ENCODE measurements at places on chromosomes 12 and 14.

GRCh38 chr14:20823859-20824258 is 21.2 kb upstream of the RNASE1 start:
- DNase-seq: no peak

GRCh38 chr12:28563936-28564335 is 373.7 kb downstream of the CCDC91 start:
- no peak for DNase-seq

GRCh38 chr14:52397844-52398243 is 83.7 kb downstream of the PTGER2 start:
- DNase-seq: no peak

DNA sequence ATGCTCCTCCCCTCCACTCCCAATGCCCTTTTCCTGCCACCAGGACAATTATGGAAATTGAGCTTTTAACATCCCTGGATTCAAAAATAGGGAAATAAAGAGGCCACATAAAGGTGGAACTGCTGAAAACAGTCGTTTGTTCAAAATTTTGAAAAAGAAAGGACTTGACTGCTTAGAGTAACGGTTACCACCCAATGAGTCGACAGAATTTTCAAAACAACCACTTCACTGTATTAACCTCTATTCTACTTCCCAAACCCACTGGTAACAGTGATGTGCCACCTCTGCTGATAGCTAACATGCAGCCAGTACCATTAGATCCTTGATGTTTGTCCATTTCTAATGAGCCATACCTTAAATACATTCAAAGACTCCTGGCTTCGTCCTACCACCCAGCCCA is 4.9 kb downstream of the ST8SIA1 start:
- no peak for DNase-seq

DNA sequence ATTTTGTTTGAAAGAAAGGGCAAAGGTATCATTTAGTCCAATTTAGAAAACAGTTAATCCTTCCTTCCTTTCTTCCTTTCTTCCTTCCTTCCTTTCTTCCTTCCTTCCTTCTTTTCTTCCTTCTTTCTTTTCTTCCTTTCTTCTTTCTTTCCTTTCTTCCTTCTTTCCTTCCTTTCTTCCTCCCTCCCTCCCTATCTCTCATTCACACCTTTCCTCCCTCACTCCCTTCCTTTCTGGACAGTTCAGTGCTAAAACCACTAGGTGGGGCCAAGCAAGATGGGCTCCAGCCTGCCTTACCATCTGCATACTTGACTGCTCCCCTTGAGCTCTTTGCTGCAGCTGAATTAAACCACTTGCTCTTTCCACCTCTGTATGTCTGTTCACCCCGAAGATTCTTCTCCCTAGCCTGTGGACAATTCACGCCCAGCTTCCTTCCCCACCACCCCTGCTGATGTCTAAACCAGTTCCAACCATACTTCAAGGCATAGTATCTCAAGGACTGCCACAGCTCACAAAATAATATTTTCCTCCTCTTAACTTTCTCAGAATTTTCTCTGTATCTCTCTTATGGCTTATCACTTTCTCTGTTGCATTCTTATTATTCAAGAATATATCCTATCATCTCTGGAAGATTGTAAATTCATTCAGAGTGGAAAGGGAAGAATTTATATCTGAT is 78.0 kb downstream of the DBX2 start:
- DNase-seq: no peak

DNA sequence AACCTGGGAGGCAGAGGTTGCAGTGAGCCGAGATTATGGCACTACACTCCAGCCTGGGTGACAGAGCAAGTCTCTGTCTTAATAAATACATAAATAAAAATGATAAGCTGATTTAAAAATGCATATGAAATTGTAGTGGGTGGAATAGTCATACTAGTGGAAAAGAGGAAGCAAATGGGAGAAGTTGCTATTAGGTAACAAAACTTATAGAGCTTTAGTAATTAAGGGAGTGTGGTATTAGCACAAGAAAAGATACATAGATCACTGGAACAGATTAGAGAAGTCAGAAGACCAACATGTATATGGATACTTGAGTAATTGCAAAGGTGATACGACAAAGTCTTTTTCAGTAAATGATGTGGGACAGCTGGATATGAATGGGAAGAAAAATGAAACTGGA is 26.5 kb downstream of the TECPR2 start:
- no peak for DNase-seq

DNA sequence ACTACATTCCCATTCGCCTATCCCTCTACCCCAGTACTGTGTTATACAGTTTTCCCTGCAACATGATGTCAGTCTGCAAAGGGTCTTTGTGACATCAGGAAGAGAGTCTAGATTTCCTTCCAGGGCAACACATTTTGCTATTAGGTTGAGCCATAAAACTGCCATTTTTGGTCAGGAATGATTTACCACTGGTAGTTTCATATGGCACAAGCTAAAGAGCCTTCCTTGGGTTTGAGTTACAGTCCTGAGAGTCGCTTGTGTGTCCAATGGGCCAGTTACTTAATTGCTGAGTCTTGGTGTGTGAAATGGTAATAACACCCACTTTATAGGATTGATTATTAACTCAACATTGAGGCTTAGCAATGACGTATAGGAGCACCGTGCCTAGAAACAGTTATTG is 22.6 kb upstream of the AMIGO2 start:
- no peak for DNase-seq

- no peak for DNase-seq
Observed at GRCh38 chr12:121345151-121345815, 6.9 kb downstream of the ANAPC5 start.

DNA sequence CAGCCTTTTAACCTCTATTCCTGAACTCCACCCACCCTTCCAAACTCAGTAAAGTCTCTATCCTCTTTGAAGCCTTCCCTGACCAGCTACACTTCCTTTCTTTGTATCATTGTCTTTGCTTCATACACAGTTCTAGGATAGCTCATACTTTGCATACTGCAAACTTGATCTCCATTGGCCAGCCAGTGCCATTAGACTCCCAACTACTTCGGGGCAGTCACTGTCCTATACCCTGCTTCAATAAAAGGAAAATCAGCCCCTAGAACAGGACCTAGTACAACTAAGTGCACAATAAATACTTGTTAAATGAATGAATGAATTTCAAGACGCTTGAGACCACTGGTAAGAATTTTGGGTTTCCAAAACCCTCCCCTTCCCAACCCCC is 521 bp upstream of the PIP4K2C start:
- DNase-seq: no peak

GRCh38 chr12:120290609-120291305 is 946 bp downstream of the RNU4-2 start:
- no peak for DNase-seq

DNA sequence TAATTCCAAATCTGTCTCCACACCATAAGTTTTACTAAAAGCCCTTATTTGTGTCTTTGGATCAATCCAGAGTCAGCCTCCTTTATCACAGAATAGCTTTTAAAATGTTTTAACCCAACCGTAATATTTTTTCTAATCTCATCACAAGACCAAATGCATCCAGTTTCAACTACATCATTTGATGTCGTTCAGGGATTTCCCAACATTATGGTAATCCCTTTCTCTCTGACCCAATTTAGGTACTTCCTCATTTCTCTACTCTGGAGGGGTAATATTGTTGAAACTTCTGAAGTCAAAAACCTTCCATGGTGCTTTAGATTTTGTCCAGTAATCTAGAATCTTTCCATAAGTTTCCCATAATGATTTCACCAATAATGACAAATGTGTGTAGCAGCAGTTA is 596.8 kb downstream of the SOX5 start:
- no peak for DNase-seq

DNA sequence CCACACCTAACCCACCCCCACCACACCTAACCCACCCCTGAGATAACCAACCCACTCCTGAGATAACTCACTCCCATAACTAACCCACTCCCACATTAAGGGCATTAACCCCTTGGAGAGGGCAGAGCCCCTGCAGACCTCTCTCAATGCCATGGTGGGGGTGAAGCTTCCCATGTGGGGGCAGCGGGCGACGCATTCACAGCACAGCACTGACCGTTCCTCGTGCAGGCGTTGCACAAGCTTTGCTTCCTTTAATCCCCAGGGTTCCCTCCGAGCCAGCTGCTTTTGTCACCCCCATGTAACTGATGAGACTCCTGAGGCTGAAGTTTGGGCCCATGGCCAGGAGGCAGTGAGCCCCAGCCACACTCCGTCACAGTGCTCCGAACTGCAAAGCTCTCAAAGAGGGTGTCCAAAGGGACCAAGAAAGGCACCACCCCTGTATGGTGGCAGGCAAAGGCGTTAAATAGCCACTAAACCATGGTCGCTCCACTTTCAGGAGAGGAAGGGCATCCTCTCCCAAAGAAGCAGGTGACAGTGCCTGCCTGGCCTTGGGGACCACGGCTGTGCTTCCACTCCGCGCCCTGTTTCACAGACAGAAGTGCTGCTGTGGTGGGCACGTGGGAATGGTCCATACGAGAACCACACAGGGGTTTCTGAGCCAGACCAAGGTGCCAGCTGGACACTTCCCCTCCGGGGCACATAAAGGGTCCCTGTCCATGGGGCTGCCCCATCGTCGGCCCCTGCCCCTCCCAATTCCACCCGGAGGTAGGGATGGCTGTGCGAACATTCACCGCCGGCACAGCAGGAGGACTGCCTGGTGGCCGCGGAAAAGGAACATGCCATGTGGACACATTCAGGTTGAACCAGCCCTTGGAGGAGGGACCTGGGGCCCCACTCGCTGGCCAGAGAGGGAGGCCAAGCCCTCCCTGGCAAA is 28.3 kb downstream of the GALNT9 start:
- DNase-seq: no peak

DNA sequence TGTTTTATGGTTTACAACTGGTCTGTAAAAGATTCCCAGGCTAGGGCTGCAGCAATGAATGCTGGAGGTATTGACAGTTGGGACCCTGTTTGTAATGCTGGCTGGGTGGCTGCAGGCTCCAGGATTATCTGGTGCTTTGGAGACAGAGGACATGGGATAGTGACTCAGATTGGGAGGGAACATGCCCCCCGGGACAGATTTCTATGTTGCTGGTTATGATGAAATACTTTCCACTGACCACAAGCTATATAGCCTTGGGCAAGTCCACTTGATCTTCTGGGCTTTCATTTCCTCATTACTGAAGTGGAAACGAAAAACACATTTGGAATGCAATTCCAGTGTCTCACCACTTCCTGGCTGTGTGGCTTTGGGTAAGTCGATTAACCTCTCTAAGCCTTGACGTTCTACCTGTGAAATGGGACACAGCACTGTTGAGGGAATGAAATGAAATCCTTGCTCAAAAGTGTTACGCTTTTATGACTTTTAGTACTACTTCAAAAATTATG is 6.3 kb upstream of the TPCN1 start:
- DNase-seq: peak; percentile 94

DNA sequence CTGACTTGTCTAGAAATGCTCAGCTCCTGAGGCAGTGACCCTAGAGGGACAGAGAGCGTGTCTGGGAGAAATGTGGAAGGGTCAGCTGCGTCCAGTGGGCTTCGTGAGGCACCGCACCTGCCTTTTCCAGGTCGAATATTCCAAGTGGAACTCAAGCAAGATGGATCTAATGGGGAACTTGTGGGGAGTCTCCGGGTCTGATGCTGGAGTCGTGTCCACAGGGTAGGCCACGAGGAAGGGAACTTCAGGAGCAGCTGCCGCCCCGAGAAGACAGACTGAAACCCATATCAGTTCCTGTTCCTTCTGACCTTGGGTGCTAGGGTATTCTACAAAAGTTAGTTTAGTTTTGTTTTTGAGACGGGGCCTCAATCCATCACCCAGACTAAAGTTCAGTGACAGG is 67.5 kb downstream of the TNFAIP2 start:
- no peak for DNase-seq

- no peak for DNase-seq
Observed at GRCh38 chr12:108815875-108816594, 41.3 kb downstream of the SSH1 start.

DNA sequence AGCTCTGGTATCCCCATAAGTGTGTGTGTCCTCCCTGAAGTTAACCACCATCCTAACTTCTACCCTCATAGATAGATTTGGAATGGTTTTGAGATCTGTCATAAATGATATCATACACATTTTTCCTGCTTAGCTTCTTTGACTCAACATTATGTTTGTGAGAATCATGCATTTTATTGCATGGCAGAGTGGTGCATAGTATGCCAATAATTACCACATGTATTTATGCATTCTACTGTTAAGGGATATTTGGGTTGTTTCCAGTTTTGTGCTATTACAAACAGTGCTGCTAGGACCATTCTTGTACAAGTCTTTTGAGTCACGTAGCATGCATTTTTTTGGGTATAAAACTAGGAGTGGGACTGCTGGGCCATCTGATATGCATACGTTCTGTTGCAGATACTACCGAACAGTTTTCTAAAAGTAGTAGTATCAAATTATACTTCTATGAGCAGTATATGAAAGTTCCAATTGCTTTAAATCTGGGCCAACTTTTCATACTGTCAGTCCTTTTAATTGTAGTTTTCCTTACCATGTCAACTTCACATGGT is 13.4 kb downstream of the GRIP1 start:
- no peak for DNase-seq

DNA sequence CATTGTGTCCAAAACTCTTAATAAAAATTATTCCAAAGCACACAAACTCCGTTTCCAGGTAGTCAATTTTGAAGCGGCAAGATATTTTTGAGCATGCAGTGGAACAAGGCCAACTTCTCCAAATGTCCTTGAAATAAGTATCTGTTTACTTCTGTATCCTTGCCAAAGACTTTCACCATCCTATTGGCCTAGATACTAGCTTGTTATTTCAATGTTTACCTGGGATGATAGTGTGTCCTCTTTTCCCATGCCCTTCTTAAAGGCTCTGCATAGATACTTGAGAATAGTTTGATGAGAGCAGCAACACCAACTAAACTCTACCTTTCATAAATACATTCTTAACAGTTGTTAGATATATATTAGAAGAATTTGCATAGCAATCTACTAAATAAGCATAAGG is 160.9 kb downstream of the KCNC2 start:
- DNase-seq: no peak

- DNase-seq: no peak
Observed at GRCh38 chr12:68905733-68906132, 27.2 kb downstream of the CPM start.

GRCh38 chr12:100493396-100494012 is 19.8 kb downstream of the NR1H4 start:
- no peak for DNase-seq

- DNase-seq: no peak
Observed at GRCh38 chr12:27844366-27845090, 64.5 kb upstream of the MANSC4 start.

- DNase-seq: no peak
Observed at GRCh38 chr14:96821501-96821900, 24.3 kb downstream of the VRK1 start.

DNA sequence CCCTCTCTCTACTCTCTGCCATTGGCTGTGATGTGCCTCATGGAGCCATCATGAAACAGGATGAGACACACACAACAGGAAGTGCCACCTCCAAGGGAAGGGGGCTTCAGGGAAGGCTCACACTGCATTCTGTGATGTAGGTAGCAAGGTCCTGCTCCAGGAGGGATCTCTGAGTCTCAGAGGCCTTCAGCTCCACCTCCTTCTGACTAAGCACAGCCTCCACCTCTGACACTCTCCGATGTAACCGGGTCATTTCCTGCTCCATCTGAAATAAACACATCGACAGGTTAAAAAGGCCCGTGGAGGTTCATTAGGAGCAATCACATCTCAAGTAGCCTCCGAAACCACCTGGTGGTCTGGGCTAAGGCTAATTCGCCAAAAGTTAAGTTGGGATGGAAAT is 93.3 kb downstream of the CIT start:
- no peak for DNase-seq

GRCh38 chr12:104386461-104386860 is 70.3 kb upstream of the CHST11 start:
- DNase-seq: no peak

GRCh38 chr12:103930787-103931735 is 851 bp downstream of the HSP90B1 start:
- peak; percentile 9 for DNase-seq

- no peak for DNase-seq
Observed at GRCh38 chr12:52063981-52064649, 5.7 kb upstream of the ATG101 start.

Measured in astrocyte of the cerebellum (primary cell).